ENCODE measurements at places on chromosomes 6 and 20.
A peak's percentile ranks its signal among the peaks of the same experiment; 100 is the strongest.

DNA sequence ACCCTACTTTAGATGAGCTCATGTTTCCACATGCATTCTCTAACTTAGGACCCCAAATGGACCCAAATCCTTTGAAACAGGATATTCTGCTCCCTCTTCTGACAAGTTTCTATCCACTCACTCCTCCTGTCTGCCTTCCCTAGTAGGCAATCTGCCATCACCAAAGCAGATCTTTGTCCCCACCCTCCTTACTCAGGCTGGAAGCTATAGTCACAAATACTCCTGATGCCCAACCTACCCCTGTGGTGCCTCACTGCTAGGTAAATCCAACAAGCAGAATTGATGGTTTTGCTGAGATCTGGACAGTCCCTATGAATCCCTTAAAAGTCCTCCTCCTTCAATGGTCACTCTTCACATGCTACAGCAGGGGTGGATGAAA is 21.7 kb downstream of the ELOVL5 start:
- no peak for DNase-seq

DNA sequence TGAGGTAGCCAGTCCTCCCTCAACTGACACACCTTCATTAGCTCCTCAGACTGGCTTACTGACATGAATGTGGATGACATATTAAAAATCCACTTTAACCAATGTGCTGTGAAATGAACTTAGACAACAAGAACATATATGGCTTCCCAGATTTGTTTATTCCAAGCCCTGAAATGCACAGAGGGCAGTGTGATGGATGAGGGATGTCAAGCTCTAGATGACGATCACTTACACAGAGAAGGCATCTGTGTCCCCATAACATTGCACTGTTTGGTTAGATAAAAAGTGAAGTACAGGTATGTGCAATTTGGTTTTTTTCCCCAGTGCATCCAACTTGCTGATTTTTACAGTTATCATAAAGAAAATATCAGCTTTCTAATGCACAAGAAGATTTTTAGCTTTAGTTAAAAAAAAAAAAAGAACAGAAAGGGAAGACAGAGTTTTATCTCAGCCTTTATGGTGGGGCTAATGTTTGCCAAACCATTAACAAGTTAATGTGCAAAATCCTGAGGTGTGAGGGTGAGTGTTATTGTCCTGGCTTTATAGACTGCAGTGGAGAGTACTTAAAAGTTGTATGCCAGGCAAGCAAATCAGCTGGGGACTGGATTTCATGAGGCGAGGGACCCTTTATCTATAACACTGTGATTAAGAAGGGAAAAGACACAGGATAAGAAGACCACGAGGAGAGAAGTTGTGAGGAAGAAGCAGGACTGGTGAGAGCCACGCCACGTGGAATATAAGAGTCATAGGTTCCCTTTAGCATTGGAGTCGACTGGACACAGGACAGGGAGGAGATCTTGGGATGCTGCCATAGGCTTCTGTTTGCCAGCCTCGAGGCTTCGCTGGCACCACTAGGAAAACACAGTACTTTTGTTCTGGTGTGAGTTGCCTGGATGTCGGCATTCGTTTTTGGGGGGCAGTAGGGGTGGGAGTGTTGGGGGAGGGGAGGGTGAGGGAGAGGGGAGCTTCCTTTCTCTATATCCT is 90.0 kb upstream of the BACH2 start:
- DNase-seq = no peak

GRCh38 chr20:36548006-36548315 is 6.6 kb downstream of the MYL9 start:
- peak; percentile 50 for DNase-seq

DNA sequence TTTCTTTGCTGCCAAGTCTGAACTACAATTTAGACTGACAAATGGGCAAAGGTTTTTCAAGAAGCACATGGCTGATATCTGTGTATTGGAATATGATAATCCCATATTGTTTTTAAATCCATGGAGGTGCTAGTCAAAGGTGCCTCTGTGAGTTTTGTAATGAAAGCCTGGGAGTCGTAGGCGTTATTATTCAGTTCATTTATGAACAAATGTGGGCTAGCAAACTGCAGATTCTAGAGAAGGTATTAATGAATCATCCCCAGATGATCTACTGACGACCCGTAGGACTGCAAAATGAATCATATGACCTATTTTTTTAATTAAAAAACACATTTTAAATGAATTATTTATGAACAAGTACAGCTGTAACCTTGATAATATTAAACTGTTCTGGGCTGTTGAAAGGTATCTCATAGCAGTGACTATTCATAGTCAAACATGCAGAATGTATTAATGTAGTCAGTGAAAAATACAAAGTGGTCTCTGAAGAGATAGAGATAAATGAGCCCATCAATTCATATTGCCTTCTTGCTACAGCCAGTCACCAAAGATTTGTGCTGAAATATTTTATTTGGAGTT is 1317.8 kb upstream of the MAP3K7 start:
- no peak for DNase-seq

- DNase-seq = no peak
These were observed 12.8 kb downstream of the MAS1L start for GRCh38 chr6:29474996-29475395.

DNA sequence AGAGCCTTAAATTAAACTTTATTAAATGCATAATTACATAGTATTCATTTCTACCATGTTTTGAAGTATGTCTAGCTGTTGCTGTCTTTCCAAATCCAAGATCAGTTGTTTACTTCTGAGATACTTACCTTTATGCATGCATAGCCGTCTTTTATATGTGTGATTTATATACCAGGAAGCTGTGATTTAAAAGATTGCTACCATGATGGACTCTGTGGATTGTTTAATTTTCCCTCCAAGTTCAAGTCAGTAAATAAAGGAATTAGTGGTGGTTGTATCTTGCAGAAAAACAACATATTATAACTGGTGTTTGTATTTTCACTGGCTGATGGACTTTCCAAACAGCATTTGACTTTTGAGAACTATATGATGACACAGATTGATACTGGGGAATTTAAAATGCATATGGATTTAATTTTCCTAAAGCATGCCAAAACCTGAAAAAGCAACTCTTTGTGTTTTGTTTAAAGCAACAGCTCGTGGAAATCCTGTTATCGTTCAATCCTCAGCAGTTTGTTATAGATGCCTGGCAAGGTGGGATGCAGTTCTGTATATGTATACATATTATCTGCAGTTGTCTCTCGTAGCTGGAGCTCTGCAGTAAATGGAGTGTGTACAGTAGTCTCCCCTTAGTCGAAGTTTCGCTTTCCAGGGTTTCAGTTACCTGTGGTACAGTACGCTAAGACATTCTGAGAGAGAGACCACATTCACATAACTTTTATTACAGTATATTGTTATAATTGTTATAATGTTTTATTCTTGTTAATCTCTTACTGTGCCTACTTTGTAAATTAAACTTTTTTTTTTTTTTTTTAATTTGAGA is 77.1 kb downstream of the CBFA2T2 start:
- no peak for DNase-seq

DNA sequence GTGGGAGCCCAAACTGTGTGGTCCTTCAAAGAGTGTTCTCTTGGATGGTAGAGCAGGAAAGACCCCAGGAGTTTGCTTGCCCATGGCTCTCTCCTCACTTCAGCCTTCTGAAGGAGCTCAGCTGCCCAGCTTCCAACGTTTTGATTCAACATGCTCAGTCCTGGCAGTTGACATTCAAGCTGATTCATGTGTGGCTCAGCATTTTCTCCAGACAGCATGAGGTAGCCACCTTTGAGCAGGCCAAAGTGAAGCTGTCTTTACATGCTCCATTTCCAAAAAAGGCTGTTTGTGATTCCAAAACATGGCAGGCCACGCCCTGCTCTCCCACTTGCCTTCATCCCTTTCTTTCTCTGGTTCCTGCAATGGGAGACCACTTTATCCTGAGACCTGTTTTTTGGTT is 280.2 kb downstream of the TBC1D7 start:
- no peak for DNase-seq

DNA sequence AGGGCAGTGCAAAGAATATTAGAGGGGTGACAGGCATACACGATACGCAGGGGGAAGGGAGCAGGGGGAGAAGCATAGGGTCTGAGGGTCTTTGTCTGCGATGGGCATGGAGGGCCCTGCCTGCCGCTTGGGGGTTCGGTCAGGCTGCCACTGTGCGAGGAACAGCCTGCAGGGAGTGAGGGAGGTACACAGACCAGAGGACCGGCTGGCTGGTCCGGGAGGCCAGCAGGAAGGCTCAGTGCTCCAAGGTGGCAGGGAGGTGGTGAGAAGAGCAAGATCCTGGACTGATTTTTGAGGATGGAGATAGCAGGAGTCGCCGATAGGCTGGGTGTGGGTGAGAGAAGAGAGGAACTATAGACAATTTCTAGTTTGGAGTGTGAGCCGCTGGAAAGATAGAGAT is 338.4 kb downstream of the ZFAND3 start:
- no peak for DNase-seq

DNA sequence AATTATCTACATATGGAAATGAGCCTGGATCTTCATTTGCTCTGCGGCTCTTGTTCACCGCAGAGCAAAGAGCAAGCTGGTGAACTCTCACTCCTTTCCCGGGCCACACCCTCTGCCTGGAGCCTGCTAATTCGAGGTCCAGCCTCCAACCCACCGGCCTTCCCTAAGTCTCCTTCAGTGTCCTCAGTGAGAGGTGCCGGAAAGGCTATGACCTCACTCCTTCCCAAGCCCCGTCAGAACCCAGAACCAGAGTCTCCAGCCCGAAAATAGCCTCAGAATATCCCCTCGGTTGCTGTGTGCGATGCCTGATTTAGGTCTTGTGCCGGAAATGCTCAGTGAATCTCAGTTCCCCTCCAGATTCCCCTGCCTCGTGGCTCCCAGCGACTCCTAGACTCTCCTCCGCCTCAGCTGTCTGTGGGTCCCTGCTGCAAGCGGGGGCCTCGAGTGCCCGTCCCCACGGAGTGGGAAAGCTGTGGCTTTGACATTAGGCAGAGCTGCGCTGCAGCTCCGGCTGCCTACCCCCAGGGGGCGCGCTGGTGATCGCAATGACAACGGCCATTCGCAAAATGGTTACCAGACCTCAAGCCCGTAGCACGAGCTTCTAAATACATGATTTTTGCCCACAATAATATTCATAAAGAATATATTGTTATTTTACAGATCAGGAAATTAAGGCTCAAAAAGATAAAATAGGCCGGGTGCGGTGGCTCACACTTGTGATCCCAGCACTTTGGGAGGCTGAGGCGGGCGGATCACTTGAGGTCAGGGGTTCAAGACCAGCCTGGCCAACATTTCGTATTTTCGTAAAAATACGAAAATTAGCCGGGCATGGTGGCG is 4.1 kb upstream of the BNIP5 start:
- peak; percentile 95 for DNase-seq

DNA sequence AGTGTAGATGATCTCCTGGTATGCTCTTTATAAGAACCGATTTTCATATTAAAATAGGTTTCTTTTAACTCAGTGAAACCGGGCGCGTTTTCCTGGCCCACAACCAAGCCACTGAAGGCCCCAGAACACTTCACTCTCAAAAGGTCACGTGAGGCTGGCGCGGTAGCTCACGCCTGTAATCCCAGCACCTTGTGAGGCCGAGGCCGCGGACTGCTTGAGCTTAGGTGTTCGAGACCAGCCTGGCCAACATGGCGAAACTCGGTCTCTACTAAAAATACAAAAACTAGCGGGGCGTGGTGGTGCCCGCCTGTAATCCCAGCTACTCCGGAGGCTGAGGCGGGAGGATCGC is 402 bp upstream of the TAF8 start:
- DNase-seq = peak; percentile 34

DNA sequence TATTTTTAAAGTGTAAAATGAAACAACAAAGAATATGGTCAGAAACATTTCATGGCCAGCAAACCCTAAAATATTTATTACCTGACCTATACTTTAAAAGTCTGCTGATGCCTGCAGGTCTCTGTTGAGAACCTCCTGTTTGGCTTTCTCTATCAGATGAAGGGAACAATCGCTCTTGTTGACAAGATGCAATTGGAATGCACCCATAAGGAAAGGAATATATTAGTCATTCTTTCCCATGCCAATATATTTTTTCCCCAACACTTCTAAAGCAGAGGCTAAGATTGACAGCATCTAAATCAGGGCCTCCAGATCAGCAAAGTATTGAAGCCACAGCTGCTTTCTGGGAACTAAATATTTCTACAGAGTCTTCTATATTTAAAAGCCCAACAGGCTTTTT is 897.8 kb downstream of the EPHA7 start:
- no peak for DNase-seq

DNA sequence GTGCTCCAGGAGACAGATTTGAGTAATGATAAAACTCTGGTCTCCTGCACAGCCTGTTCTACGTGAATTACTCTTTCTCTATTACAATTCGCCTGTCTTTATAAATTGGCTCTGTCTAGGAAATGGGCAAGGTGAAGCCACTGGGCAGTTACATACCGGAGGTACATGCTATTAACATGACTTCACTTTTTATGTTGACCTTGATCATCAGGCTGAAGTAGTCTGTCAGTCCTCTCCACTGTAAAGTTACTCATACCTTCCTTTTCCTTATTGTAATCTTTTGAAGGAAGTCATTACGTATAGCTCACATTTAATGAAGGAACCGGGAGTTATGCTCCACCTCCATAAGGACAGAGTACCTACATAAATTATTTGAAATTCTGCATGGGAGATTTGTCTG is 19.9 kb upstream of the KHDC1 start:
- no peak for DNase-seq

- DNase-seq = no peak
These were observed 24.1 kb upstream of the IPCEF1 start for GRCh38 chr6:154380741-154381140.

- DNase-seq = no peak
These were observed 32.8 kb downstream of the CD40 start for GRCh38 chr20:46150943-46151342.

DNA sequence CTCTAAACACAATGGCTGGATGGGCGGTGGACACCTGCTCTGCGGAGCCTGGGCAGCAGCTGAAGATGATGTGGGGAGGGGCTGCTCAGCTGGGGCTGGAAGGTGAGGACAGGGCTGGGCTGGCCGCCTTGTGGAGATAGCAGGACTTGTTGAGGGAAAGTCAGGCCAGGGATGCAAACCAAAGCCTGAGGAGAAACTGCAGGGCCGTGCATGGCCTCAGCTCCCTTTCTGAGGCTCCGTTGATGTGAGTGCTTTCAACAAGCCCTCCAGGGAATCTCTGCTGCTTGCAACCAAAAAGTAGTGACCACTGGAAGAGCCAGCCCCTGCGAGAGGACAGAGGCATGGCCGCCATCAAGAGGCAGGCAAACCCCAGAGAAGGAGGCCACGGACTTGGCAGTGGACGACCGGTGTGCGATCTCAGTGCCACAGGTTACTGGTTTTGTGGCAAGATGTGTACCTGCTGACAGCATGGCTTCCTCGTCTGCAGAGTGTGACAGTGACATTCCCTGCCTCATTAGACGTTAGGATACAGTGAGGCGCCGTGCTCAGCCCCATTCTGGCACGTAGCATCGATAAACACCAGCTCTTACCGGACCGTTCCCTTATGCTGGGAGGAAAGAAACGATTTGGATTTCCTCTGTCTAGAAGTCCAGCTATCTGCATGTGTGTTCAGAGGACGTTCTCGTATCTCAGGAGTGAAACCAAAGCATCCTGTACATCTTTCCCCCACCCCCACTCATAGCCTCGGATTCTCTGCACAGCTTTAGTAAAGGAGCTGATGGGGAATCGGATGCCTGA is 37.9 kb downstream of the ERMARD start:
- DNase-seq = no peak

- DNase-seq = no peak
These were observed 10.4 kb downstream of the CALHM6 start for GRCh38 chr6:116471531-116471930.

- no peak for DNase-seq
These were observed 350.2 kb upstream of the IMPG1 start for GRCh38 chr6:76422511-76423213.

All from cardiac muscle cell (in vitro differentiated cells and primary cell).